ENCODE measurements at places on chromosomes 3 and 15.

- DNase-seq: no peak
Measured at GRCh38 chr3:105459566-105460290, 93.0 kb downstream of the ALCAM start.

GRCh38 chr15:90654233-90655136 lies 62.7 kb upstream of the BLM start:
- no peak for DNase-seq

DNA sequence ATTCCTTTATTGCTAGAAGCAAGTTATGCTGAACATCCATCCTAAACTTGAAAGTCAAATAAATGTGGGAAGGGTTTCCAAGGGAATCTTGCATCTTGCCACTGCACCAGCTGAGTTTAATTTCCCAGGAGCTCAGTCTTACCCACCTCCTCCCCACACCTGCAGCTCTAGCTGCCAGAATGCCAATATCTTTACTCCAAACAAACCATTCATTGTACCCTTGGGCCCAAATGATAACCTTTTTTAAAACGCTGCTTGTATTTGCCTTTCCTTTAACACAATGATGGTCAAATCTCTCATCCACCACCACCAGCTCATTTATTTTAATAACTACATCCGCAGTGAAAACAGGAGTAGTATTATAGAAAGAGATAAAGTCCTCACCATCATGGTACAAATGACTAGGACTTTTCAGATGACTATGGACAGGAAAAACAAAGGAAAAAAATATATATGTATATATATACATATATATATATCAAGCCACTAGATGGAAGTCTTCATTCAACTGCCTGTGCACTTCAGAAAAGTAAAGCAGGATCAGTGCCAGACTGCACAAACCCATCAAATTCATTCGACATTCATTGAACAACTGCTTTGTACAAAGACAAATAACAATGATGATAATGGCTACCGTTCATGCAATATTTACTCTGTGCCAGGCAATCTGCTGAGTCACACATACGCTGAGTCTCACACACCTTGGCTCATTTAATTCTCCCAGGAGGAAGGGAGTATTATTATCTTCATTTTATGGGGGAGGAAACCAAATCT lies 44.0 kb downstream of the BFSP2 start:
- no peak for DNase-seq

DNA sequence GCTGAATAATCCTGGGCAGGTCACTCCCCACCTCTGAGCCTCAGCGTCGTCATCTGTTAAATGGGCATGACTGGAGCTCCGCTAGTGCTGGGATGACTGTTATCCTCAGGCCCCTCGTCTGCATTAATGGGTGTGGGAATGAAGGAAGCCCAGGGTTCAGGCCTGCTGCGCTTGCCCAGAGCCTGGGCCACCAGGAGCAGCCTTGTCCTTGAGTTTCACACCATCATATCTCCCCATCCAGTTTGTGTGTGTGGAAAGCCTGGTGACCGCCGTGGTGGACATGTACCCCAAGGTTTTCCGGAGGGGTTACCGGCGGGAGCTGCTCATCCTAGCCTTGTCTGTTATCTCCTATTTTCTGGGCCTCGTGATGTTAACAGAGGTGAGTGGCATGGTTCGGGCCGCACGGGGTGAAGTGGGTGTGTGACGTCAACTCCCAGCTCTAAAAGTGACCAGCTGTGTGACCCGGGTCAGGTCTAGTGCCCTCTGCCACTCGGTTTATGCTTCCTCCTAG lies 63.5 kb upstream of the SLC6A1 start:
- DNase-seq: no peak

GRCh38 chr3:39144748-39145380 lies 8.5 kb downstream of the CSRNP1 start:
- DNase-seq: no peak

DNA sequence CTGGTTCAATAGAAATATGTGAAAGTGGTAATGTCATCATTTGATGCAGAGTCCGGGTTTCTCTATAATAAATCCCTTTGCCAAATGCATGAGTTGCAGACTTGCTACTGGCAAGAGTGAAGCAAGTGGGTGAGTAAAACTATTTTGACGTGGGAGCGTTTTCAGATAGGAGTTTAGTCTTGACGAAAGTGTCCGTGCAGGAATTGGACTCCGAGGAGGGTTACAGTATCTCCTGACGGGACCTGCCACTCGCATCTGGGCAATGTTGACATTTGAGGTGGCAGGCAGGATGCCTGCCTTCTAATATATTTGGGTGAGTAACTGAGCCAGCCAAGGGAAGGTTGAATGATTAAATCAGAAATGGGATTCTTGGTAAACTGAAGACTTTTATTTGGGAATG lies 16.0 kb downstream of the CDV3 start:
- DNase-seq: no peak

DNA sequence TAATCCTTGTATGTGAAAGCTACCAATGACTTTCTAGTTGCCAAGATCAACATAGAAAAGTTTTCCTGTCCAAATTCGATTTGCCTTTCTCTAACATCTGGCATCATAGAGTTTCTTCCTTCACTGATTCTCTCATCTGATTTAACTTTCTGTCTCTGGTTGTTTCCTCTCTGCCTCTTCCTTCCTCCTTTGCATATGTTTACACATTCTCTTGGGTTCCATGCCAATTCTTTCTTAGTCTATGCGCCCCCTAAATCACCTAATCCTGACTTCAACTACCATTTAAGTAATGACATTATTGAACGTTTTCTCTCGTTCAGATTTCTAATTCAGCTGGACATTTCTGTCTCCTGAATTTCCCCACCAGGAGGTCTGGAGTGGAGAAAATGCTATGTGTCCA lies 561.9 kb upstream of the TGFBR2 start:
- DNase-seq: no peak

GRCh38 chr3:108406063-108406660 lies 104.2 kb downstream of the MYH15 start:
- no peak for DNase-seq

DNA sequence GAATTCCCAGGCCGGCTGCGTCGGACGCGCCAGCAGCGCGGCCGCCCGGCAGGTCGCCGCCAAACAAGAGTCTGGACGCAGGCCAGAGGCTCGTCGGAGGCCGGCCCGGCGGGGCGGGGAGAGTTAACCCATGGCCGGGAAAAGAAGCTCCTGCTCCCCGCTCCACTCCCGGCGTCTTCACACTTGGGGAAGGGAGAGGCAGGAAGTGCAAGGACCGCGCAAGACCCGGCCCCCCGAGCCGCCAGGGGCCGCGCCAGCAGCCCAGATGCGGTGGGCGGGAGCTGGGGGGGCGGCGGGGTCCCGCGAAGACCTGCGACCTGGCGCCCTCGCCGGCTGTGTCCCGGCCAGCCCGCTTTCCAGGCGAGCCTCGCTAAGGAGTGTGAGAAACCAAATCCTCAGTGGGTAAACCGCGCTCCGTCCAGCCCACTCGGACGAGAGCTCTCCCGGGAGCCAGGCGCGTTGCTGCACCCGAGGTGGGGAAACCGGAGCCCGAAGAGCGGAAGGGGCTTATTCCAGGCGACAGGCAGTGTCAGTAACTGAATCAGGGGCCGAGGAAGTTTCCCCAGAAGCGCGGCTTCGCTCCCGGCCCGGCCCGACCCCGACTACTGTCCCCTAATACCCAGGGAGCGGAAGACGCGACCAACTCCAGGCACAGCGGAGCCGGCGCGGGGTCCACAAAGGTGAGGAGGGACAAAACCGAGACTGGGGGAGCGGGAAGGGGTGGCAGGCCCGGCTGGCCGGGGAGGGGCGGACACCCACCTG lies 721 bp downstream of the ADAMTS7 start:
- DNase-seq: peak; percentile 31

GRCh38 chr3:49646236-49646635 lies 27.9 kb upstream of the APEH start:
- DNase-seq: no peak

DNA sequence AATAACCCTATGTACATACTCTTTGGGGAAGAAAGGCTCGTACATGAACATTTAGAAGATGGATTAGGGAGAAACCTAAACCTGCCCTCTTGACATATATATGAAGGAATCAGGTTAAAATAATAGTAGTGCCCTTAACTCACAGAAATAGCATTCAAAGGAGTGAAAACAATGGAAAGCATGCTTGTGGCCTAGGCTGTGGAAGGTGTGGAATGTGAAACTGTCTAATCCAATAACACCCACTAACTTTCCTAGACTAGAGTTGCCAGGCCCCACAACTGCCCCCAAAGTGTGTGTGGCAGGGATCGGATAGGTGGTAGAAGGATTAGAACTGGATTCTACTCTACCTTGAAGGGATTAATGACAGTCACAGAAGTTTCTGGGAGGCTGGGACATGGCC lies 317.4 kb upstream of the LRRFIP2 start:
- DNase-seq: no peak

DNA sequence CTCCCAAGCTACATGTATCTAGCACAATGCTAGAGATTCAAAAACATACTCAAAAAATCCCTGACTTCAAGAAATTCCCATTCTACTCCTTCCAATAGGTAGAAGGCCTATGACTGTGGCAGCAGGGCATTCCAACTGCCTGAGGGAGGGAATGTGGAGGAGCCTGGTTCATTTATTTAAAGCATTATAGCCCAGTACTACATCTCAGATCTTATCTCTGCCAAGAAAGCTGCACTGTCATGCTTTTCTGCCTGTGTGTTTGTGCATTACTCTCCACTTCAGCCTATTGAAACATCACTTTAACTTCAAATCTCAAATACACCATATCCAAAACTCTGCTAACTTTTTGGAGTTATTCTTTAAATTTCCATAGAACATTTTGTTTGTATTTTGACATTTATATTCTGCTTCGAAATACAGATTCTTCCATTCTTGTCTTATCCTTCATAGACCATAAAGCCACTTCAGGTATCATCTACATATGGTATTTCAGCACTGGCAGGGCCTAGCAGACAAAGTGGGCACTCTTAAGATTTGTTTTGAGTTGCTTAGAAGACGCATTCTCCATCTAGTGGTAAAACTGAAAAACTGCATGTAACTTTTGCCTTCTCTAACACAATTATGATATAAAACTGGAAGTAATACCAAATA lies 59.1 kb upstream of the NEDD4 start:
- peak; percentile 28 for DNase-seq

DNA sequence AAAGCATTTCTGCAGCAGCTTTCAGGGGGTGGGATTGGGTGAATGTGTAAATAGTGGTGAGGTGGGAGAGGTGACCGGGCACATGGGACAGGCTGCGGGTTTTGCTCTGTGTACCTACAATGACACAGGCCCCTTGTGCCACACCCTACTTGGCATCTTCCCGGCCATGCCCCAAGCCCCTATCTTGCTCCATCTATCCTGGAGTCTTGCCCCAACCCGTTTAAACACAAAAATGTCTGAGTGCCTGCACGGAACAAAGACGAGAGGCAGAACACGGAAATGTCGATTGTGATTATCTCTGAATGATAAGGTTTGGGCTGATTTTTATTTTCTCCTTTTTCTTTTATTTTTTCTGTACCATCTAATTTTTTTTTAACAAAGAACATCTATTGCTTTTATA lies 46.0 kb upstream of the SLC6A1 start:
- DNase-seq: no peak

DNA sequence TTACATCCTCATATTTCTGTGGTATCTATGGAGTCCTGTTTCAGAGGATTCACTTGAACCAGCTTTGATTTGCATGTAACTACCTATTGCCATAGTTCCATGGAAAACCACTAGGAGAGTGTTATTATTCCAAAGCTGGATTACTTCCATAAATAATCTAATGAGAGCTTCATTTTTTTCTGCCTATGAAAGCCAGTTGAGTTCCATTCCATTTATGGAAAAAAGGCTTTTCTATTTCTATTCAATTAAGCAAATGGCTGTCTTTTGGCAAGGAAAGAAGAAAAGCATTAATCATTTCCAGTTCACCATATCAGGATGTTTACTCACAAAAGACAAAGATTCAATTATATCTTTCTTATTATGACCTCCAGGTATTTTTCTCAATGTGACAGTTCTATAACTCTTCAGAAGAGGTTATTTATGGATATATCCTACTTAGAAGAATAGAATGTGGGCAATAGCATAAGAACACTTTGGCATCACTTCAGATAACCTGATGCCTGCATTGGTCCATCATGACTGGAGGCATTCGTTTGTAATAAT lies 259.9 kb upstream of the ZPLD1 start:
- DNase-seq: no peak

DNA sequence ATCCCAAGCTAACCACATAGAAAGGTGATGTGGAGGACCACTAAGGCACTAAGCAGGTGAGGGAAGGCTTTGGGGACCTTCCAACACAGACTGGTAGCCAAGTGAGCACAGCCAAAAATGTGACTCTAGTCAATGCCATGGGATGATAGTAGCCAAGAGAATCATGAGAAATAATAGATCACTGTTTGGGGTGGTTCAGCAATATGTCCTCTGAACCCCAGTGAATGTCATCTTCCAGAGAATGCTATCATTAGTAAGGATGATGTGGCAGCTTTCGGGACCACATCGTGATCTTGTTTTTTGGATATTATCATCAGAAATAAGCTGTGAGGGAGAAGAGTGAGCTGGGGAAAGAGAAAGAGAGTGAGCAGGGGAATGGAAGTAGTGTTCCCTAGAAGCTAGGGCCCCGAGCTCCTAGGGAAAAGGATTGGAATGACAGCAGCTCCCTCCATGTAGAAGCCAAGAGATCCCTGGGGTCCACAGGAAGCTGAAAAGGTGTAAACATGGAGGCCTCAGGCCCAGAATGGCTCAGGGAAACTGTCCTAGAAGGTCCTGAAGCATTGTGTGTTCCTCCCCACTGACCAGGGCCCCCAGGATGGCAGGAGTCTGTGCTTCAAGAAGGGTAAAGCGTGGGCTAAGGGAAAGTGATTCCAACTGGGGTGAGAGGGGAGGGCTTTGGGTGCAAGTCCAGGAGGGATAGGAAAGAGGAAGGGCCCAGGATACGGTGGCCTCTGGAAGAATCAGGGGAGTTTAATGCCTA lies 56.6 kb upstream of the KLF13 start:
- DNase-seq: no peak

DNA sequence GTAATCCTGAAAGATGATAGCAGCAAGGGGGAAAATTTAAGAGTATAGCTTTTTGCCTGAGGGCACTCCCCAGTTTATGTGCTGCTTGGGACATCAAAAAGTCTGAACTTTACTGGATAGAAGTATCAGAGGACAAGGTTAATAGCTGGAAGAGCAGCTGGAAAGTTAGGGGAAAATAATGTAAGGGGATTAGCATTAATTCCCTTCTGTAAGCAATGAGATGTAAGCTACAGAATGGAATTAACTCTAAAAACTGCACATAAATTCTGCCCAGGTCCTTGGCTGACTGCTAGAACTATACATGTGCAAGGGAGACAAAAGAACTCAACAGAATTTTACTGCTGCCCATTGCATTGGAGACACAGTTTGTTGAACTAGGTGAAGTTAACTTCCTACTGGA lies 55.6 kb downstream of the ATP11B start:
- no peak for DNase-seq

DNA sequence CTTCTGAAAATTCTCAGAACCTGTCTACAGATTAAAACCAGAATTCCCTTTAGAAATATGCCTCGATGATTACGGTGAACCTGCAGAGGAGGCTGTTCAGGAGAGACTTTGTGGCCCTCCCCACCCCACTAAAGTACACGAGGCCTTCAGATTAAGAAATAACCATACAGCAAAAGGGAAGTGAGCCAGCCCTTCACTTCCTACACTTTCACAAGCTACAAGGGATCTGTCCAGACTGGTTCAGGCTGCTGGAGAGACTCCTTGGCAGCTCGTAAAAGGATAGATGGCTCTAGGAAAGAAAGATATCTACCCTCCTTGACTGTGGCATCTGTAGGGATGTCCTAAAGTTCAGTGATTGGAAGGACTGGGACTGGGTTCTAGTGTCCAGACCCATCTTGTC lies 102.6 kb downstream of the ALDH1A2 start:
- DNase-seq: no peak
